Stimulated activated memory B cell treated with anti-CD40 and anti-IgM and Interleukin-4, amounts not matched to agents 10 μg/mL and 1 μg/mL and 100 μg/mL, for 72 hours (primary cell): ENCODE measurements at places on chromosomes 16 and 17.

DNA sequence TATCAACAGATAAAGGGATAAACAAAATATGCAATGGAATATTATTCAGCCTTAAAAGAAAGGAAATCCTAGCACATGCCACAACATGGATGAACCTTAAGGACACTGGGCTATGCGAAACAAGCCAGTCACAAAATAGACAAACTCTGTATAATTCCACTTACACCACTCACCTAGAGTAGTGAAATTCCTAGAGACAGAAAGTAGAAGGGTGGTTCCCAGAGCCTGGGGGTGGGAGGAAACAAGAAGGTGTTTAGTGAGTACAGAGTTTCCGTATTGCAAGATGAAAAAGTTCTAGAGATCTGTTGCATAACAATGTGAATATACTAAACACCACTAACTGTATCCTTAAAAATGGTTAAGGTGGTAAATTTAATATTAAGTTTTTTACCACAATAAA lies 10.0 kb downstream of the SPOP start:
- ATAC-seq: no peak

DNA sequence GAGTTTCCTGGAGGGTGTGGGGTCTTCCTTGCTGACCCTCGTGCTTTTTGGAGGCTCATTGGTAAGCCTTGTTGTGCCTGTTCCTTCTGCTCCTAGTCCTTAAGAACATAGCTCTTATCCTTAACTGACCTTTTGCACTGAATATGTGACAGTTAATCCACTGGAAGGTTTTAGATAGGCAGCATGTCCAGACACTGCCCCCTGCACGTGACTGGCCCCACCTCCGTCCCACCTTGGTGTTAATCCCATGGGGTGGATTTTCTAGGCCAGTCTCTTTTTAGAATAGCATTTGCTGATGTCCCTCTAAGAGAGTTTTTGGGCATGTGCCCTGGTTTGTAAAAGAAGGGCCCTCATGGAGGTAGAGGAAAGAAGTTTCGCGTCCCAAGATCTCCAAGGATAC lies 58.3 kb downstream of the RBFOX1 start:
- no peak for ATAC-seq

- ATAC-seq: no peak
These were observed 29.9 kb upstream of the NUDT16L1 start for GRCh38 chr16:4663465-4663776.

DNA sequence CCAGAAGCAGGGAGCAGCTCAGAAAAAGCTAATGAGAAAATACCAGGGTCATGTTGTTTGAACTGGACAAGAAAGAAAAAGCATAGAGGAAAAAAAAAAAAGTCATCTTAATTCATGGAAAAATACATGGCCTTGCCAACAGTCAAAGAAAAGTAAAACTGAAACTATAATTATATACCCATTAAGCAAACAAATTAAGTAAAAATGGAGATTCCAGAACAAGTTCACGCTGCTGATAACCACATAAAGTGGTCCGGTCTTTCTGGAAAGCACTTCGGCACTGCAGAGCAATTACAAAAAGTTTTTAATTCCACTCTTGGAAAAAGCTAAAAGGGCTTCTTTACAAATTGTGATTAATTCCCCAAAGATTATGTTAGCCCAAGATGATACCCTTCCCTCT lies 12.4 kb upstream of the P2RX5 start:
- no peak for ATAC-seq

GRCh38 chr16:16821261-16821660 lies 442.3 kb downstream of the NPIPA7 start:
- no peak for ATAC-seq

GRCh38 chr16:57196286-57196685 lies 10.2 kb downstream of the RSPRY1 start:
- ATAC-seq: no peak
